ENCODE measurements at places on chromosomes 6 and 20.

DNA sequence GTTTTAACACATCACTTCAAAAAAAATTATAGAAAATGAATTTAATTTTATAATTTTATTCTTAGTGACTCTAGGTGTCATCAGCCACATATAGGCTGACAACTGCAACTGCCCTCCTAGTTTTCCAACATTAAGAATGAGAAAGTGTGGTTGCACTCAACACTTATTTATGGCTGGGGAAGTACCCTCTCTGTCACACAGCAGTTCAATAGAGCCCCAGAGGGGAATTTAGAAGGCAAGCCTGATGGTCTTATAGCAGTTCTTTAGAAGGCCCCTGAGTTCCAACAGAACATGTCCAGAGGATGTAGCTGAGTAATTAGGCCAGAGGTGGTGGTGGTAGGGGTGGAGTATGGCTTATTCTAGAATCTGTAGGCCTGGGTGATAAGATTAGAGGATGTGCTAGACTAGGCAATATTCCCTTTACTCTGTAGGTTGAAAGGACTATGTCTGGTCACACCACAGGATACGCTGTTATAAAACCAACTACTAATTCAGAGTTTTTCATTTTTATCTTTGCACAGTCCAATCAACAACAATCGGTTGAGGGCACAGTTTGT lies 226.5 kb upstream of the CITED2 start:
- no peak for DNase-seq

GRCh38 chr6:99138445-99138844 lies 190.7 kb upstream of the FBXL4 start:
- DNase-seq: no peak

GRCh38 chr20:60541991-60542390 lies 583.8 kb downstream of the CDH26 start:
- no peak for DNase-seq

- DNase-seq: no peak
Observed at GRCh38 chr6:134394905-134395304, 77.0 kb upstream of the SGK1 start.

DNA sequence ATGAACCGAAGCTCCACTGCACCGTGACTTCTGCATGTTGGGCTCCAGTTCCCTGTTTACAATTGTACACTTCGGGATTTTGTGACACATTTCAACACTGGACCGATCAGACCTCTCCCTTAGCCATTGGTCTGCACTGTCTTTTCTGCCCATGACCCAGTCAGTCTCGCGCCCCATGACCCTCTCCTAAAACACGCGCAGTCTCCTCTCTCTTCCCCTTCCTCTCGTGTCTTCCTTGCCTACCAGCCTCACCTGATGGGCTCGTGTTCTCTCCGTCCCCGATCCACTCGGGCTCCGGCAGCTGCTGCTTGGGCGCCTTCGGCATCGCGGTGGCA lies 535 bp upstream of the ABCF1 start:
- no peak for DNase-seq

GRCh38 chr6:144394210-144394609 lies 109.1 kb downstream of the UTRN start:
- DNase-seq: no peak

GRCh38 chr6:27752038-27752885 lies 159.9 kb downstream of the OR2B2 start:
- DNase-seq: peak; percentile 58

- DNase-seq: no peak
Observed at GRCh38 chr6:41271901-41272395, 14.5 kb downstream of the TREM1 start.

DNA sequence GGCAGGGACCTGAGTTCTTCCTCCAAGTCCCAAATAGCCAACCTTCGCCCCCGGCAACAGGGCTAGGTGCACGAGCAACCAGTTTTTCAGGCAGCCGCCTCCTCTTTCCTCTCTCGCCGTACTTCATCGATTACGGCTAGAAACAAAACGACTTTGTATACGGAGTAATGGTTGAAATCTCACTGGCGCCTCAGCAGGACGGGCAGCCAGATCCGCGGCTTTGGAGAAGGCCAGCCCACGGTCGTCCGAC lies 333 bp upstream of the SMIM13 start:
- no peak for DNase-seq

- no peak for DNase-seq
Observed at GRCh38 chr6:39585641-39586040, 139.6 kb downstream of the KIF6 start.

- DNase-seq: peak; percentile 18
Observed at GRCh38 chr6:82251942-82252341, 4.4 kb upstream of the IBTK start.

DNA sequence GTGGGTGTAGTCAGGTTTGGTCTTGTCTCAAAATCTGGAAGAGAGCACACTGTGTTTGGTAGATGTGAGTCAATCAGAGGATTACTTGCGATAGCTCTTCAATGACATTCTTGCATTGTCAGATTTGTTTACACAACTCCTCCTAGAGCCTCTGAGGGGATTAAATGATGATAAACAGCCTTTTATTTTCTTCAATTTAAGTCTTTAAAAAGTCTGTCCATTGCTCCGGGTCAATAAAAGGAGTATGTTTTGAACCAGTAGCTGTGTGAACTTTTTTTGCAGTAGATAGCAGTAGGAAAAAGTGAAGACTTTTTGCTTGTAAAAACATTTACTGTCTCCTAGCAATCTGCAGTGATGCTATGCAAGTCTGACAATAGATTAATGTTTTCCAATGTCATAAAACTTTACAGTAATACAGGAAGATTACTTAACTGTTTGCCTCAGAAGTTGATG lies 49.9 kb downstream of the GJA1 start:
- DNase-seq: peak; percentile 50

GRCh38 chr20:6426287-6426891 lies 303.6 kb upstream of the FERMT1 start:
- DNase-seq: no peak

GRCh38 chr6:132907231-132907630 lies 92.9 kb downstream of the RPS12 start:
- DNase-seq: no peak

DNA sequence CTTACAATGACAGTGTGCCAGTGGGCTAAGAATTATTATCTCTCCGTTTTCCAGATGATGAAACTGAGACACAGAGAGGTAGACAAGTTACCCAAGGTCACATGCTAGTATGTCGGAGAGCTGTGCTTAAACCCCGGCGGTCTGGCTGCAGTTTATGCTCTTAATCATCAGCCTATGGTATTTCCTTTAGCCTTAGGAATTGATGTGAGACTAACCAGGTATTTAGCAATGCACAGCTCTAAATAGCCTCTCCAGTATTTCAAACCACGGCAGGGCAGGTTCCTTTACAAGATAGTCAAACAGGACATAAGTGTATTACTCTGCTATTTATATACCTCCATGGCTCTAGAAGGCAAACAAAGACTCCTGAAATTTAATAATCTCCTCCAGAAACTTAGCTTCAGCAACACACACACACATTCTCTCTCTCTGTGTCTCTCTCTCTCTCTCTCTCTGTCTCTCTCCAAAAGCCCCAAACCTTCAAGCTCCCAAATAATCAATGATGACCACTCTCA lies 142.0 kb upstream of the ZNF217 start:
- DNase-seq: peak; percentile 84

- DNase-seq: no peak
Observed at GRCh38 chr6:118843685-118844390, 50.1 kb upstream of the ASF1A start.

- no peak for DNase-seq
Observed at GRCh38 chr20:15396026-15396425, 1058.6 kb upstream of the FLRT3 start.

DNA sequence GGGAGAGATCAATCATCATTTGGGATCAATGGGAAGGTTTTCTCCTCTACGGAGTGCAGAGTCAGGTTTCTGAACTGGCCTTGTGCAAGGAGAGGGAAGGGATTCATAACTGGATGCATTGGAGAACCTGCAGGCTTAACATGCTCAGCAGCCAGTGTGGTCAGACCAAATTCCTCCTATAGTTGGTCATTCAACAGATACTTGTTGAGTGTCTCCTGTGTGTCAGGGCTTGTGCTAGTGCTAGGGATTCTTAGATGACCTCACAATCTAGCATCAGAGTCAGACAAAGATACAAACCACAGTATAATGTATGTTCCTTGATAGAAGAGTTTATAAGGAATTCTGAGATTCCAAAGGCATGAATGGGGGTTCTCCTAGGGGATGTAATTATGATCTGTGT lies 23.9 kb downstream of the RALY start:
- peak; percentile 69 for DNase-seq

GRCh38 chr6:44534291-44534690 lies 146.8 kb downstream of the CDC5L start:
- DNase-seq: no peak

DNA sequence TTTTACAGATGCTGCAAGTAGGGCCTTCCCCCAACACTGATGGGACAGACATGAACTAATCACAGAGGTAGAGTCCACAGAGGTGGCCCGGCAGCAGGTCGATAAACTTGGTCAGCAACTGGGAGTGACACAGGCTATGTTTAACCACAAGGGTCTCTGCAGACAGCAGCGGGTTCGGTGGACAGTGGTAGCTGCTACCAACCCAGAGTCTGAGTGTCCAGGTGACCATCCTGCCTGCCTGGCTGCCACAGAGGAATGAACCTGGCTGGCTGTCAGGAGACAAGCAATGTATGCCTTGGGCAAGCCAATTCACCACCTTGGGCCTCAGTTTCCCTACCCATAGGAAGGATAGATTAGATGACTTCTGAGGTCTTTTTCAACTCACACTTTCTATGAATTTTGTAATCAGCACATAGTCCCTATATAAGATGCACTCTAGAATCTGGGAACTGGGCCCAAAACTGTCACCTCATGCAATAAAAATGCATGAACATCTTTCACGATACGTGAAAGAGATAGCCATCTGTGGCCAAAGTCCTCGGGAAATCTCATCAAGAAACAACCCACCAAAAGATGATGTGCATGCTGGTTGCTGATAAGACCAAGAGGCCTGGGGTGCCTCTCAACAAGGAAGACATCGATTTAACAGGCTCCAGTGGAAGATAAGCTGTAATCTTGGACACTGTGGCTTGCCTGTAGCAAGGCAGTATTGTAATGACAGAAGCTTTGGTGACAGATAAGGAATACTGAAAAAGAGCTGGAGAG lies 30.5 kb downstream of the MDGA1 start:
- DNase-seq: peak; percentile 34

- peak; percentile 66 for DNase-seq
Observed at GRCh38 chr20:46557231-46557956, 6.9 kb upstream of the OCSTAMP start.

DNA sequence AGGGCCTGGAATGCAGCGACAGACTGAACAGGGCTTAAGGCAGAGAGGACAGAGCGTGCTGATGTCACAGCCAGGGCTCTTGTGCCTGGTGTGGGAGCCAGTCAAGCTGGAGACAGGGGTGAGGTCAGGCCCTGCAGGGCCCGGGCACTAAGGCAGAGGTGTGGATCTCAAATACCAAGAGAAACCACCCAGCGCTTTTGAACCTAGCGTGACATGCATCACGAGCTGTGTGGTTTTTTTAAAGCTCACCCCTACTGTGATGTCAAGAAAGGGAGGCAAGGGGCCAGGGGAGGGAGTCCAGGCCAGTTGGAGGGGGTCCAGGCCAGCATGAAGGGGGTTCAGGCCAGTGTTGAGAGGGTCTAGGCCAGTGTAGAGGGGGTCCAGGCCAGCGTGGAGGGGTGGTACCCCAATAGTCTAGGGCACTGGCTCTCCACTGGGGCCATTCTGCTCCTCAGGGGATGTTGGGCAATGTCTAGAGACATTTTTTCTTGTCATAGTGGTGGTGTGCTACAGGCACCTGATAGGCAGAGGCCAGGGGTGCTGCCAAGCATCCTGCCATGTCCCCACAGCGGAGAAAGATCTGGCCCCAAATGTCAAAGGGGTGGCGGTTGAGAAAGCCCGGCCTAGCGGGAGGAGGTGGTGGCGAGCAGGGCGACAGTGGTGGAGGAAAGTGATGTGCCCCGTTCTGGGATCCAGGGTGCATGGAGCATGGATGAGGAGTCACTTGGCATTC lies 42.6 kb downstream of the RBM38 start:
- DNase-seq: no peak

DNA sequence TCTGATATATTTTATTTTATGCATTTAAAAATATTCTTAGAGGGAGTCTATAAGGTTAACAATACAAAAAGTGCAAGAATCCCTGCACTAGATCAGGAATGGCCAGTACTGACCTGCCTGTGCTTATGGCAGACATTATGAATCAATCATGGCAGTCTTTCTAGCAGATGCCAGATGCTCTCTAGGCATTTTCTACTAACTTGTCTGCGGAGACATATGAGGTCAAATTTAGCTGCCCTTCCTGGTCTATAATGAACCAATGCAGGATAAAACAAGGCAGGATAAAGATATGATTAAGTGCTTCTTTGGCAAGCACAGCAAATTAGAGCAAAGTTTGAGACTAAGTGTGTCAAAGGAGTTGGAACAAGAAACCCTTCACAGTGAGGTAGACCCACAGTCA lies 46.6 kb upstream of the RNF24 start:
- no peak for DNase-seq
